CD14-positive monocyte (primary cell): ENCODE measurements at places on chromosomes 3 and 15.
A peak's percentile ranks its signal among the peaks of the same experiment; 100 is the strongest.

GRCh38 chr3:134932035-134932434, 137.0 kb downstream of the EPHB1 start:
- no peak for DNase-seq

DNA sequence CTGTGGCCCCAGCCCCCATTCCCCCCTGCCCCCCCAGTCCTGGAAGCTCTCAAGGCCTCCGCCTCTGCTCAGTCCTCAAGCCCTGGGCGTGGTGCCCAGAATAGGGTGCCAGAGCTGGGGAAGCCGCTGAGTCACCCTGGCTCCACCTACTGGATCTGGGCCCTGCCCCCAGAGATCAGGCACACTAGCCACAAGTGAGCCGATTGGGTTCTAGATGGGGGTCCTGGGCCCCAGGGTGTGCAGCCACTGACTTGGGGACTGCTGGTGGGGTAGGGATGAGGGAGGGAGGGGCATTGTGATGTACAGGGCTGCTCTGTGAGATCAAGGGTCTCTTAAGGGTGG, 5.7 kb downstream of the EIF4G1 start:
- DNase-seq = peak; percentile 82

DNA sequence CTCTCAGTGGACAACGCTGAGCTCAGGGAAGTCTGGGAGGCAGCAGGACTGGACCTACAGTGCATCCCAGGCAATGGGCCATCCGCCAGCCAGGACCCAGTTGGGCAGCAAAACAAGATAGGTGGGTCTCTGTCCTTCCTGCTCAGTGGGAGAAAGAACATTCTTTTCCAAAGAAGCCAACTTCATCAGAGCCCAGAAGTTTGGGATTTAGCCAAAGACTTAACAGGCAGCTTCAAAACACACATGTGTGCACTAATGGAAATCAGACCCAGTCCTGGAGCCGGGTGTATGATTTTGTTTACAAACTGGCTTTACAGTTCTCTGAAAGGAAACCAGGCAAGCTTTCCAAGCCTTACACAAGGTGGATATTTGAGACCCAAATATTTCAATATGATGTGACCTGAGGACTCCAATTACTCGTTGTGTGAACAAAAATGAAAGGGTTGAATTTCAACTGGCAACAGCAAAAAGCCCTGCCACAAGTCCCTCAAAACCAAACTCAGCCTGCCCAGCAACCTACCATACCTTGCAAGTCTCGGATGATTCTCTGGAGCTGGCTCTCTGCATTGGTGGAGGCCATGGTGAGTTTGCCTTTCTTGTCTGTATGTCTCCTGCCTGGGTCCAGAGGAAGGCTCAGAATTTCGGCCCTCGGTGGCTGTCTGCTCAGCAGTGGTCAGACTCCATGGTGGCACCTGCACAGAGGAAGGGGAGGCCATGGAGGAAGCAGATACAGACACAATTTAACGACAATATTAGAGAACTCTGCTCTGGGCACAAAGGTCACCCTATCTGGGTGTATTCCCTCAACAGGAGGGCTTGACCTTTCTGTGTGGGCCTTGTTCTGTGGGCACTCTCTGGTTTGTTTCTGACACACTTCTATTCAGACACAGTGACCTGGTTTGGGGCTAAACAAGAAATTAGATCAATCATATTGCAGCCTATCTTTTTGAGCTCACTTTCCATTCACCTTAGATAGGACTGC, 11.0 kb downstream of the FYCO1 start:
- DNase-seq = no peak

GRCh38 chr3:54257125-54257720, 134.9 kb downstream of the CACNA2D3 start:
- DNase-seq = no peak

DNA sequence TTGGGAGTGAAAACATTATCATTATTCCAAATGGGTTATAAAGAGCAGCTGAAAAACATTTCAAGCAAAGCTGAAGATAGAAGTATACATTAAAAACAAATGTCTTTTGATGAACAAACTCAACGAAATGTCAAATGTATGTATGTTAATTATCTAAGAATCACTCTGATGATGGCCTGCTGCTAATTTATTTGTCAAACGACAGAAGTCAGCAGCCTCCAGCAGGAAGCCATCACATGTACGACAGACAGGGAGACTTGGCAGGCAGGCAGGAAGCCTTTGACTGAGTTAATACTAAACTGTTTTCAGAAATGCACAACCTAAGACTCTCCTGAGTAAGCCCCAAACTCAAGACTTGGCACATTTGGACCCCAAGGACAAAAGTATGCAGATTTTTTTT, 491.1 kb downstream of the ZNF385D start:
- DNase-seq = no peak

DNA sequence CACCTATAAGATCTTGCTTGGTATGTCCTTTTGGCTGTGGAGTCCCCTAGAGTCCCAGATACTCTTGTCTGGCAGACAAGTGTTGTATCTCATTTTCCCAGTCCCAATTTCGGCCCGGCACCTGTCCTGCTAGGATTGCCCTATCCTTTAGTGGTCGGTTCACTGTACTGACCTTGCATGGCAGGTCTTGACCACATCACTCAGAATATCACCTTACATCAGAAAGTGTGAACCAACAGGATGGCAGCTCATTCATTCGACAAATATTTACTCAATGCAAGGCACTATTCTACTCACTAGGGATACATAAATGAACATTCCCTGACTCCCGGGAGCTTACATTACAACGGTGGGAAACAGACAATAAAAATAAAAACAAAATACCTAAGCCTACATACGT, 5.7 kb upstream of the CCDC80 start:
- DNase-seq = no peak

DNA sequence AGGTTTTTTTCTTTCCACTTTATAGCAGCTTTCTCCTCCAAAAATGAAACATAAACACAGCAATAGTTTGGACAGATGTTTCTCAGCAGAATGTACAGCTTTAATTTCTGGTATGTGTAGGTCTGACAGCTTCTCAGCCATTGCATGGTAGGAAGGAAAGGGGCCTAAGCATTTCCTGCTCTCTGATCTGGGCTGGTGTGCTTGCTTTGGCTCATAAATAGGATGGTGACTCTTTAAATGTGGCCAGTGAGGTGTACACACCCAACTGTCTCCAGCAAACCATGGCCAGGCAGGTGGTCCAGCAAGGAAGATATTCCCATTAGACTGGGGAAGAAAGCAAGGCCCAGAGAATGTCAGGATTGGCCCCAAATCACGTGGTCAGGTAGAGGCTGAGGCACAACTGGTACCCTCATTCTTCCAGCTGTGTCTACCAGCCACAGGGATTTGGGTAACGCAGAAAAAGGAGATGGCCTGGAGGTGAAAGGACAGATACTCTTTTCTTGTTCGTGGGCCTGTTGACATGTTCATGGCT, 52.1 kb downstream of the ITGA11 start:
- DNase-seq = no peak

DNA sequence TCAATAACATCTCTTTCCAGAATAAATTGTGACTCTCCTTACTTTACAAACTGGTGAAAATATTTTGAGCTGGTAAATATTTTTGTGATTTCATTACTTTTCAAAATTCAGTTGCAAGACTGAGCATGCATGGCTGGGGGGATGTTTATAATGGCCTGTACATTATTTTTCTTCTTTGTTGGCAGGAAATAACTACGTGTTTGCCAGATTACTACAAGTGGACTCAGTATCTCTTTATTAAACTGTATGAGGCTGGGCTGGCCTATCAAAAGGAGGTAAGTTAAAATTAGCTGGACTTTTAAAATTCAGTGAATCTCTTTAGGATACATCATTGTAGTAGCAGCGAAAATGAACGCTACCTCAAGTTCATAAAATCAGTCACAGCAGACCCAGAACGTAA, 58.3 kb downstream of the LARS2 start:
- DNase-seq = no peak

DNA sequence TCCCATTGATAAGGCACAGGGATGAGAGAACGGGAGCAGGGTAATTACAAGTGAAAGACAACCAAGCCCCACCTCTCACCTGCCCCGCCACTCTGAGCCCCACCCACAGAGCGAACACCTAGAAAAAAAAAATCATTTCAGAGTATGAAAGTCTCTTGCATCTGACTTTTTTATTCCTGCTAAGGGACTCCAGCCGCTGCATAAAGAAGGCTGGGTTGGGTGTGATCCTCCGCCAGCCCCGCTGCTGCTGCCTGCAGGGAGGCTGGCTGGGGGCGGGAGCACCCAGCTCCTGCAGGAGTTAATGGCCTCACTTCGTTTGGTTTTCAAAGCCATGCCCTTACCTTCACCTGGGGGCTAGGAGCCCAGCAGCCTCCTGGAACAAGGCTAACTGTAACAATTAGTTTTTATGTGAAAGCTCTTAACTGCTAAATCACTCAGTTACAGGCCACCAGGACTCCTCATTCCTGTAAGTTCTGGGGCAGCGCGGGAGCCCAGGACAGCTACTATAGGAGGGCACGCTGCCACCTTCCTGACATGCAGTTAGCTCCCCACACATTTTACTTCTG, 78.0 kb upstream of the SNRPA1 start:
- no peak for DNase-seq

DNA sequence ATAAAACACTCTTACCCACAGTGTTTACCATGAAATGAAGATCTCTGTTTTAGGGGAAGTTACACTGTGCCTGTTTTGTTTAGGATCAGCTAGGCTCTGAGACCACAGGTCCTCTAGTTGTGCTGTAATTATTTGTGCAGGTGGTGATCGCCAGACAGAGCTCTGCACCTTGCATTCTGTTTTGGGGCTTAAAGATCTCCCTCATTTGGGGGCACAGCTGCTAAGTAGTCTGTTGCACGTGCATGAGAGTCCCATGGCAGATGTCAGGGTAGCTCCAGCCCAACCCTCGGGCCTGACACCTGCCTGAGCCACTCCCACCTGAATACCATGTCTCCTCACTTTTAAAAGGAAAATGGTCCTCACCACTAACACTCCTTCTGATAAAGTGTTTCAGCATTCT, 12.4 kb downstream of the C3orf20 start:
- DNase-seq = no peak

DNA sequence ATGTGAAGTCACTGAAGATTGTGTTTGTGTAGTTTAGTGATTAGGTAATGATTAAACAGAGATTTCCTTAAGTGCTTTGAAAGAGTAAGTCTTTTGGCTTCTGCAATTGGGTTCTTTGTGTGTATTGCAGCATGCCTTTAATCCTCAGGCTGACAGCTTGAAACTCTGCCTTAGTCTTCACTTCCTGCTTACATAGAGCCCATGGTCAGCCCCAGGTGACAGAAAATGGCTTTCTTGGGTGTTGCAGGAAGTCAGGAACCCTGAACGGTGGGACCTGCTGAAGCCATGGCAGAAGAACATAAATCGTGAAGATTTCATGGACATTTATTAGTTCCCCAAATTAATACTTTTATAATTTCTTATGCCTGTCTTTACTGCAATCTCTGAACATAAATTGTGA, 61.3 kb downstream of the KBTBD8 start:
- no peak for DNase-seq
